ENCODE measurements at places on chromosomes 5 and 9. TPM values are rescaled to one million over a fixed set of nuclear protein-coding genes. Genes with fewer than 3 reads are reported as not detected.

Gene DMGDH
- total RNA-seq: not detected

Gene PCDH1
- 9.1 TPM for total RNA-seq

GRCh38 chr5:158670201-158670600, 429.5 kb downstream of the EBF1 start:
- H3K4me3 ChIP-seq: no peak overlapping the region
- no peak overlapping the region for H3K27ac ChIP-seq
- no peaks in the 10 kb centered on the region for H3K4me1 ChIP-seq
- H3K36me3 ChIP-seq: no peaks in the 10 kb centered on the region
- DNase-seq: no peak
- H3K27me3 ChIP-seq: no peaks in the 10 kb centered on the region

Gene DND1
- 1.4 TPM for total RNA-seq

Gene RAB3C
- total RNA-seq: 0.45 TPM

DNA sequence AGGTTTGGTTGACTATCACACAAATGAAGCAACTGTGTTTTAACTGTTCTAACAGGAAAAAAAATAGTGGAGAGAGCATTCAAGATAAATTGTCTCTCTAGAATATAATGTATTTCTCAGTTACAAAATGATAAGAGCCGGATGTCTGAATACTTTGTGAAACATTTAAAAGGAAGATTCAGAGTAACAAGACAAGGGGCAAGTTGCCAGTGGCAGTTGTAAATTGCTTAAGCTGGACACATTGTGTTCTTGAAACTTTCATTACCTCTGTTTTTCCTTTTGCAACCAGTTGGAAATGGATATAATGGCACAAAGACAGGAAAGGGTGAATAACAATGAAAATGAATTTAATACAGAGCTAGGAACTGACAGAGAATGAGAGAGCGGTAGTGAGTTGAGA, 15.2 kb upstream of the TBCA start:
- no peak for DNase-seq
- no peaks in the 10 kb centered on the region for H3K4me1 ChIP-seq
- no peaks in the 10 kb centered on the region for H3K27me3 ChIP-seq
- H3K27ac ChIP-seq: no peak overlapping the region

Gene HSD17B3
- total RNA-seq: not detected

GRCh38 chr9:126904586-126904985, 10.0 kb upstream of the RALGPS1 start:
- H3K4me3 ChIP-seq: no peak overlapping the region
- no peak for DNase-seq
- H3K27ac ChIP-seq: no peak overlapping the region
- H3K36me3 ChIP-seq: no peaks in the 10 kb centered on the region
- no peaks in the 10 kb centered on the region for H3K4me1 ChIP-seq

Gene FASTKD3
- 10.7 TPM for total RNA-seq
